ENCODE measurements at places on chromosomes 3 and 15.
A peak's percentile ranks its signal among the peaks of the same experiment; 100 is the strongest.

GRCh38 chr15:36818260-36818659, 238.8 kb downstream of the CDIN1 start:
- no peak for DNase-seq

DNA sequence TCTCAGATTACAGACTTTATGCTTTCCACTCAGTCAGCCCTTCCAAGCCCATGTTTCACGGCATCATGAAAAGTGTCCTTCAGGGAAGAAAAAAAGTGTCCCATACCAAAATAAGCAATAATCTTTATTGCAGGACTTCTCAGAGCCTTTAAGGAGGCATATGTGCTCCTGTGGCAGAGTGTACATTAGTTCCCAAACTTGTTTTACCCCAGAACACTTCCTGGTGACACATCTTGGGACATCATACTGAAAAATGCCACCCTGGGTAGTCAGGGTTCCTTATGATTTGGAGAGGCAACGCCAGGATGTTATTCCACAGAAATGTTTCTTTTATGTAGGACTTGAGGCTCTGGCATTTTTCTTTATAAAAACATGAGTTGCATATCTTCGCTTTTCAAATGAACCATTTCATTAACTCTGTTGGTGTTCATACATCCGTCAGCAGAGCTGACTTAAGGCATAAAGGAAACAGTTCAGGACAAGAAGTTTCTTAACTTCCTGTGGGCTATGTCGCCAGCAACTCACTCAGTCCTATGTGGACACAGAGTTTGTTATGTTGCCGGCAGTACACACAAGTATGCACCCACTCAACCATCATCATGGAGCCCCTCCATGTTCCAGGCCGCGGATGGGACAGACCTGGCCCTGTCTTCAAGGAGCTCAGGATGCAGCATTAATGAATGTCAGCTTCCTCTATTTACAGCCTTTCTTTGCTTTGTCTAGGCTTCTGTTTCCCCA, 63.8 kb downstream of the CASR start:
- DNase-seq, result no peak

DNA sequence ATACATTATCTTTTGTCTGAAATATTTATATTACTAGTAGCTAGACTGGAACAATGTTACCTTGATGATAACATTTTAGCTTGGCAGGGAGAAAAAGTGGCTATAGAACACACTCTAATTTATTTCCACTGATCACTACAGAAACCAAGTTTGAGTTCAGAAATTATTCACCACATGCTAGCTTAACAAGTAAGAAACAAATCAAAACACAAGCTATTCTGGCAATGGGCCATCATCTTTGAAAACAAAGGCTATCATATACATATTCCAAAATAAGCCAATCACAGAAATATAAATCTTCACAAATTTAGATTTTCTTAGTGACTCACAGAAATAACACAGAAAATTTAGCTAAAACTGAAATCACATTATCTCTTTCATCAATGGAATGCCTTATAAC, 17.1 kb downstream of the AQR start:
- no peak for DNase-seq

DNA sequence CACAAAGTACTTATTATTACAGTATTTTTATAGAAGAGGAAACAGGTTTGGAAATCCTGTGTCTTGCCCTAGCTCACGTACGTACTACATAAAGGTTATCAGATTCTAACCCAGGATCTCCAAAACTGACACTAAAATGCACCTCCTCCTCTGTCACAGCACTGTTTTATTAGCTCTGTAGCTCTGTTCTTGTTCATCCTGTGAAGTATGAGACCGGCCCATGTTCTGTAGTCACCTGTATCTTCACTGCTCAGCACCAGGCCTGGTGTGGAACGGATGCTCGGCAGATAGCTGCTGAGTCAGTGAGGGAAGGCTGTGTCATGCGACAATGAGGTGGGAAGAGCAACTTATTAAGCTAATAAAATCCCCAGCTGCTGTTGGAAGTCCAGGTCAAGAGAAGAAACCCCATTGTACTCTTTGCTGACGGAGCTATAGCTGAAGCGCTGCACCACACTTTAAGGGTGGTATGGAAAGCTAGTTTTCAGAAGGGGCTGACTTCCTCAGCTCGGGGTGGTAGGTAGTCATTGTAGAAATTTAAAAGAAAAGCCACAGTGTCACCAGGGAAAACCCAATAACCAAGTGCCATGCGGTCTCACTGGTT, 22.8 kb downstream of the BCL2A1 start:
- no peak for DNase-seq

DNA sequence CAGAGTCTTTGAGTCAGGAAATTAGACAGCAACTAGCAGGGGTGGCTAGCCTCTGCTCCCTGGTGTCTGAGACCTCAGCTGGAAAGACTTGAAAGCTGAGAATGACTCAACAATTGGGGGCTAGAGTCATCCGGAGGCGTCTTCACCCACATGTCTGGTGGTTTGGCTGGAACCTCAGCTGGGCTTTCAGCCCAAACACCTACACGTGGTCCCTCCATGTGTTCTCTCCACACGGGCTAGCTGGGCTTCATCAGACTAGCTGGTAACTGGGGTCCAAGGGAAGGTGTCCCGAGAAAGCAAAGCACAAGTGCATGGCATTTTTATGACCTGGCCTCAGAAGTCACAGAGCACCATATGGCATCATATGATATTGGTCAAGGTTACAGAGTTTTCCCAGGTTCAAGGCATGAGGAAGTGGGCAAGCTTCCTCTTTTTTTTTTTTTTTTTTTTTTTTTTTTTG, 19.9 kb upstream of the ABHD2 start:
- DNase-seq, result peak; percentile 24

DNA sequence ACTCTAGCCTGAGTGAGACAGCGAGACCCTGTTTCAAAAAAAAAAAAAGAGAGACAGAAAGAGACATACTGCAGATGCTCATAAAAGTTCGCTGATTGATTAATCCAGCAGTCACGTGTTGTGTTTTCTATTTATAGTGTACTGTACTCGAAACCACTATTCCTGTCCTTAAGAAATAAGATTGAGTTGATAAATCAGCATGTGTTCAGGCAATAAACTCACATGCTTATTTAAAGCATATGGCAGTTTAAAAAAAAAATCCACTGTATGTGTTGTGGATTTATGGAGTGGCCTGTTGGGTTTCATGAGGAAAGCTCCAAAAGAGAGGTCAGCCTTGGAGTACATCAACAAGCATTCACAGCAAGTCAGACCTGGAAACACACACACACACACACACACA, 17.7 kb downstream of the RPL22L1 start:
- no peak for DNase-seq

DNA sequence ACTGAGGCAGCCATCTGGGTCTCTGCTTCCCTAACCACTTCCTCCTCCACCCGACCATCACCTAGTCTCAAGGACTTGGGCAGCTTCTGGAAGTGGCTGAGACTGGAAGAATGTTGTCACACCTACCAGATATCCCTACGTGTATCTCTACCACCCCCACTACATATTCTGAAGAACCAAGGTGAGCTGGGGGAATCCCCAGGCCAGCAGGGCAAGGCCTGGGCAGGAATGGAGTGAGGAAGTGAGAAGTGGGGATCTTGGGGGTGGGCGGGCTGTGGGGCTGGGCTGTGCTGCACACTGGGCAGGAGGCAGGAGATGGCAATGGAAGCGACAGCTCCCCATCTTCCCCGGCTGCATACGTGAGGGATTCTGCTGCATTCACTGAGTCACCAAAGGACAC, 17.5 kb upstream of the ALDH1A3 start:
- DNase-seq, result no peak

GRCh38 chr3:14374444-14374883, 27.9 kb upstream of the SLC6A6 start:
- DNase-seq, result no peak

DNA sequence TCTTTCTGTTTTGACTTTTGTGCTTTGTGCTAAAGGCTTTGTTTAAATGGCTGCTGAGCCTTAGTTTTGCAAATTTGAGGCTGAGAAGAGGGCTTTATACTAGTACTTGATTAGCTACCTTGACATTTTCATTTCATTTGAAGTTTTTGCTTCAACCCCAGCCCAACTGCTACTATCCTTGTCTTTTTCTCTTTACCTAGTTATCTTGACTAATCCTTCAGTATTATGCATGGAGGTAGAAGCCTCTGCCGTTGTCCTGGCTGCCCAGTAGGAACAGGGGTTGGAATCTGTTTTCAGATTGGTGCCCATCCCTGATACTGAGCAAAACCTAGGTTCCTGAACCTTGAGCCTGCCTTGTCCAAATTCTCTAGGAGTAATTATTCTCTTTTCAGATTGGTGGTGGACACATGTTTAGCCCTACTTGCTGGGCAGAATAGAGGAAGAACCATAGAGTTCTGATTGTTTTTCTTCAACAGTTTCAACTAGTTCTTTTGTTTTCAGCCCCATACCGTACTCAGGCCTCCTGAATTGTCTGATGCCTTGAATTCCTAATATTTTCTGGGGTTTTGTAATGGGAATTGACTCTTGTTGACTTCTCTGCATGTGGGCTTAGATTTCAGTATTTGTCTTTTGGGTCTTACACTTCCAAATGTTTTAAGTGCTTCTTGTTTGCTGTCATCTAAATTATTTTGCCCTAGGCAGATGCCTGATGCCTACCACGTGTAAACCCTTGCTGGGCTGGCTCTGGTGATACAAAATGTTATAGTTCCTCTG, 143.2 kb downstream of the DOCK3 start:
- no peak for DNase-seq

DNA sequence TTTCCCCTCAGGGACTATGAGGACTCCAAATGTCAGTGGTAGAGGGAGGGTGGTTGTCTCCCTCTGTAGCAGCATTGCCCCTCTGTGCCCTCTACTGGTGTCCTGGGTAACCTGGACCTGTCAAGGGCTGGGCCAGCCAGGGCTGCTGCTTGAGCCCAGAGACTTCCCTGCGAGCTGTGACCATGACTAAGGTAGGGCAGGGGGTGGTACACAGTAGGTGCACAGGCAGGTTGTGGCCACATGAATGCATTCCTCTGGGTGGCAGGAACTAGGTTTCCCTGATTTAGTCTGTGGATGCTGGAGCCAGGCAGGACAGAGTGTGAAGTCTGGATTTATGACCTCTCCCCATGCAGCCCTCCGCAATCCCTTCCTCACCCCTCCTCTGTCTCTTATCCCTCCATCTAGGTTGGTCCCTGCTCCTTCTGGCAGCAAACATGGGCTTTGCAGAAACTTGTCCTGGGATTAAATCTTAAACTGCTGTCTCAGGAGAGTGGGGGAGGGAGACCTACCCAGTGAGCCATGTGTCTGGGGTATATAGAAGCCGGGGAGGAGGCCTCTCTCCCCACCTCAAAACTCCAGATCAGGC, 8.7 kb upstream of the SEMA3F start:
- no peak for DNase-seq

GRCh38 chr3:72238801-72239200, 453.9 kb upstream of the PROK2 start:
- no peak for DNase-seq

- peak; percentile 71 for DNase-seq
These were observed 119.0 kb upstream of the RASGRP1 start for GRCh38 chr15:38683382-38684242.

DNA sequence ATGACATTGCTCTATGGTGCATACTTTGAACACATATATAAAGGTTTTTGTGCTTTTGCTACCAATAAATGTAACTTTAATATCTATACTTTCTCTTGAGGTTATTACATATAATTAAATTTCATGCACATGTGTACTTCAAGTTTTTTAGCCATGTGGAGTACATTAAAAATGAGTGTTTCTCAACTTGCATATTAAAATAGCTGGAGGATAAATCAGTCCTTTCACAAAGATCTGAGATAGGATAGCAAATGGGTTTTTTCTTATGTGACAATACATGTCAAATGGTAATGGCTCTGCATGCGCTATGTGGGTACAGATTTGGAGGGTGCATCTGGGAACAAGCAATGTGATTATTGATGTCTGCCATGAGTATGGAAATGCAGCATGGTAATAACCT, 48.7 kb upstream of the COL6A6 start:
- DNase-seq, result no peak

GRCh38 chr3:151227266-151227806, 24.3 kb upstream of the GPR171 start:
- DNase-seq, result no peak

DNA sequence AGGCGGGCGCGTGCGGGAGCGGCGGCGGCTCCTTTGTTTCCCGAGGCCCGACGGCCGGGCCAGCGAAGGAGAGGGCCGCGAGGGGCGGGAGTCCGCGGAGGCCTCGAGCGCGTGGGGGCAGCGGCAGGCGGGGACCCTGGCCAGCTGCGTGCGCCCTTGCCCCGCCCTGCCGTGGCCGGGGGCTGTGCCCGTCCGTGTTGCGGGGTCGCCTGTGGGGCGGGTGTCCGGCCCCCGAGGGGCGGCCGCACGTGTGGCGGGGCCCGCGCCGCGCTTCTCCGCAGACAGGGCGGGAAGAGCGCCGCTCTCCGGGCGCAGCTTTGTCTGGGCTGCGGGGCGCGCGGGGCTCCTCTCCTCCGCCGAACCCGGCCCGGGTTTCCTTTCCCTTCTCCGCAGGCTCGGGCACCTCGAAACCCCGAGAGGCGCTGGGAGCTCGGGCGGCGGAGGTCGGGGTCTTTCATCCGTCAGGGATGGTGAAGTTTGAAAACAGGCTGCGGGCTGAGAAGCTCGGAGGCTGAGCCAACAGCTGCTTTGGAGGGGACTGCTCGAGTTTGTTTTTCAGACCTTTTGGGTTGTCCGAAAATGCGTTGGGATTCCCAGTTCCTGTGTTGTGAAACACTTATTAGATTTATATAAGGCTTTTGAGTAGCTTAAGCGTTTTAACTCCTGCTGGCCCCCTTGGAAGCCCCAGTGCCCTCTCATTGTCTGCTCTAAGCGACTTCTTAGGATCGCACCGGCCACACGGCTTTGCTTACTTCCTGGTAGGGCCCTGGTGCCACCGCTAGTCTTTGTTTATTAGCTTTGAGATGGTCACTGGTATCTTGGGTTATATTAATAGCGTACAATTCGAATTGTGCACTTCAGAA, 817 bp downstream of the USP3 start:
- peak; percentile 50 for DNase-seq

DNA sequence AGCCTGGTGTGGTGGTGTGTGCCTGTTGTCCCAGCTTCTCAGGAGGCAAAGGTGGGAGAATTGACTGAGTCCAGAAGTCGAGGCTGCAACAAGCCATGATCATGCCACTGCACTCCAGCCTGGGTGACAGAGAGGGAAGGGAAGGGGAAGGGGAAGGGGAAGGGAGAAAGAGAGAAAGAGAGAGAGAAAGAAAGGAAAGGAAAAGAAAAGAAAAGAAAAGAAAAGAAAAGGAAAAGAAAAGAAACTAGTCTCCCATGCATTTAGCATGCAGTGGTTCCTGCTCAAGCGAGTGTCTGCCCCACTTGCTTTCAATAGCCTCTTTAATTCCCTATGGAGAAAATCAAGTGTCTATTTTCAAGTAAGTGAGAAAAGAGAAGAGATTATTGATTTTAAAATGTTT, 20.6 kb upstream of the CAPN7 start:
- no peak for DNase-seq

- DNase-seq, result no peak
These were observed 64.4 kb downstream of the UACA start for GRCh38 chr15:70698836-70699390.

GRCh38 chr3:188788621-188789081, 383.1 kb upstream of the TPRG1 start:
- peak; percentile 71 for DNase-seq

DNA sequence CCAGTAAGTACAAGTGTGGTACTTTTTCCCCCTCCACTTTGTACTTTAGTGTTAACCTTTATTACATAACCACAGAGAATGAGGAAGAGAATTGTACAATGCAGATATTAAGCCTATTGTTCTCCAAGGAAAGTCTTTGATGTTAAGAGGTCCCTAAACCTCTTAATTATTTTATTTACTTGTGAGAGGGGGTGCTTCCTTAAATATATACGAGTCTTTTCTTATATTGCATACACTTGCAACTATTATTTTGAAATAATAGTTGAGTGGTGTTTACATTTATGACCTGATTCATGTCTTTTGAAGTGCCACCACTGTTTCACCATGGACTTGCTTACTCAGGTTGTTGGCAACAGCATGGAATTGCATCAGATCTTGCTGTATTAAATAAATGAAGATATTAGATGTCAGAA, 10.1 kb downstream of the USP3 start:
- no peak for DNase-seq

All from stimulated activated CD4-positive, alpha-beta T cell treated with anti-CD3 and anti-CD28 coated beads, Interleukin-4, amount 100 ng/mL, for 1 hour (primary cell).